A549 treated with CpdA at 1 μM for 4 hours (cell line): ENCODE measurements at places on chromosomes 5 and 9. TPM values are rescaled to one million over a fixed set of nuclear protein-coding genes. Genes with fewer than 3 reads are reported as not detected.

The GAS1 gene
- 0.05 to 0.13 TPM (median 0.10 TPM) in 5 replicates for total RNA-seq

The SLC34A1 gene
- not detected in 5 replicates for total RNA-seq

The IL7R gene
- 0.24 to 0.79 TPM (median 0.45 TPM) in 5 replicates for total RNA-seq

The SHC3 gene
- 0.41 to 0.80 TPM (median 0.50 TPM) in 5 replicates for total RNA-seq

The SMIM33 gene
- not detected in 5 replicates for total RNA-seq

The ALDH1A1 gene
- total RNA-seq: 4,393 to 6,177 TPM (median 4,899 TPM) in 5 replicates

The CDC20B gene
- total RNA-seq: 0.07 to 0.16 TPM (median 0.12 TPM) in 5 replicates

The OMD gene
- not detected in 5 replicates for total RNA-seq

The EIF4EBP3 gene
- 1.3 to 5.0 TPM (median 2.1 TPM) in 5 replicates for total RNA-seq

The CSNK1A1 gene
- total RNA-seq: 109 to 133 TPM (median 121 TPM) in 5 replicates

The PRRT1B gene
- total RNA-seq: 0.61 to 0.89 TPM (median 0.80 TPM) in 5 replicates

The IGFBPL1 gene
- 2.3 to 3.6 TPM (median 3.1 TPM) in 5 replicates for total RNA-seq

The C7 gene
- not detected in 5 replicates for total RNA-seq

The CCDC107 gene
- 20.4 to 24.8 TPM (median 24.4 TPM) in 5 replicates for total RNA-seq

The CAMK2A gene
- 0.87 to 1.4 TPM (median 1.1 TPM) in 5 replicates for total RNA-seq

The CATSPER3 gene
- 0.21 to 0.59 TPM (median 0.41 TPM) in 5 replicates for total RNA-seq

The ADAMTS16 gene
- 1.5 to 1.7 TPM (median 1.7 TPM) in 5 replicates for total RNA-seq

The DMRT3 gene
- total RNA-seq: not detected in 5 replicates

The ENTREP1 gene
- 0.48 to 0.73 TPM (median 0.50 TPM) in 5 replicates for total RNA-seq

The POLE3 gene
- 103 to 128 TPM (median 120 TPM) in 5 replicates for total RNA-seq

The GMCL2 gene
- total RNA-seq: not detected in 5 replicates

The NEURL1B gene
- 2.2 to 3.4 TPM (median 2.6 TPM) in 5 replicates for total RNA-seq

The TXNDC8 gene
- not detected in 5 replicates for total RNA-seq

The TMEM8B gene
- total RNA-seq: 2.4 to 3.3 TPM (median 2.8 TPM) in 5 replicates

The SHROOM1 gene
- total RNA-seq: 7.8 to 11.0 TPM (median 9.6 TPM) in 5 replicates

The ARSI gene
- 33.5 to 52.9 TPM (median 42.9 TPM) in 5 replicates for total RNA-seq

The ZBTB6 gene
- 4.7 to 6.1 TPM (median 5.7 TPM) in 5 replicates for total RNA-seq

The LIFR gene
- 4.9 to 7.4 TPM (median 5.6 TPM) in 5 replicates for total RNA-seq

The AHRR gene
- 2.9 to 3.5 TPM (median 3.3 TPM) in 5 replicates for total RNA-seq

The SLC6A18 gene
- total RNA-seq: not detected in 5 replicates

The RNF183 gene
- total RNA-seq: not detected in 5 replicates

The PTGS1 gene
- total RNA-seq: 0.82 to 1.5 TPM (median 1.2 TPM) in 5 replicates

The GARIN3 gene
- total RNA-seq: not detected in 5 replicates

The PCDHGC4 gene
- 0.02 to 0.15 TPM (median 0.05 TPM) in 3 of 5 replicates, not detected in the others for total RNA-seq

The MCCC2 gene
- total RNA-seq: 40.5 to 48.2 TPM (median 42.9 TPM) in 5 replicates

The PCDHGA6 gene
- total RNA-seq: 0.13 to 0.28 TPM (median 0.22 TPM) in 5 replicates

The EXOSC2 gene
- 56.8 to 92.6 TPM (median 57.1 TPM) in 5 replicates for total RNA-seq

The FAM81B gene
- not detected in 5 replicates for total RNA-seq

The IL3 gene
- total RNA-seq: not detected in 5 replicates

The PCA3 gene
- total RNA-seq: not detected in 5 replicates
